Activated CD4-positive, alpha-beta memory T cell treated with anti-CD3 and anti-CD28 coated beads, Interleukin-2, amount 10 ng/mL, durations not matched to agents 7 days and 5 days (primary cell): ENCODE measurements at places on chromosomes 7 and 10. TPM values are rescaled to one million over a fixed set of nuclear protein-coding genes. Genes with fewer than 3 reads are reported as not detected.

- H3K4me1 ChIP-seq, result peaks cover 8% of the 10 kb centered on the region
- DNase-seq, result no peak
- H3K27me3 ChIP-seq, result peaks cover 43% of the 10 kb centered on the region
- H3K36me3 ChIP-seq, result peaks cover 16% of the 10 kb centered on the region
- H3K27ac ChIP-seq, result no peak overlapping the region
These were observed 11.8 kb upstream of the IKZF1 start for GRCh38 chr7:50292763-50293162.

DNA sequence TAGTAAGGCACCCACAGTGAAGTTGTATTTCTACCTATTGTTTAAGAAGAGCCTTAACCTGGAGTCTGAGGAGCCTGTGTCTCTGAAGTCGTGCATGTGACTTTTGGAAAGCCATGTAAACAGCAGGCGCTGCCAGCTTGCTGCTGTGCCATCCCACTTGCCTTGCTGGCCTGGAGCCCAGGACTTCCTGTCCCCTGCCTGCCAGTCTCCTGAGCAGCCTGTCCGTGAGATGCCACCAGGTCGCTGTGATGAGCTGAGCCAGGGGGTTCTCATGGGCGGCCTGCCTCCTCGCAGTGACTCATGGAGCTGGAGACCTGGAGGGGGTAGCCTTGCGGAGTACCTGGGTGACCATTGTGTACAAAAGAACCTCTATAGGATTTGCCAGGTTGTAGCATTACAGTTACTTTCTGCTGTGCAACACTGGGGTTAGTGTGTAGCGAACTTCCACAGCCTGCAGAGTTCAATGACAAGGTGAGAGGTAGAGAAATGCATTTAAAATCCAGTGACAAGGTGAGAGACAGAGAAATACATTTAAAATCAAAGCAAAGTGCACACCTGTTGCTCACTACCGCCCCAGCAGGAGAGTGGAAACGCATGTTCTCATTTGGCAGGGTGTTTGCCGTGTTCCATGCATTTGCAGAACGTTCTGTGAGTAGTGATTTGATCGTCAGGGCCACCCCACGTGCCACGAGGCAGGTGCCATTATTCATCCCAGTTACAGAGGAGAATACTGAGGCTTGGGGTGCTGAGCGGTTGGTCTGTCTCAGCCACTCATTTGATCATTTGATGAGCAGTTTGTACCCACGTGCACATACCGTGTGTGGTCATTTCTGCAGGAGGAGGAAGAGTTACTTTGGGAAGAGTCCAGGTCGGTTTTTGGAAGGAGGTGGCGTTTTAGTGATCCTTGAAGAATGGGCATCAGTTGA is 36.6 kb upstream of the BHLHA15 start:
- H3K27ac ChIP-seq, result no peak overlapping the region
- H3K4me3 ChIP-seq, result no peak overlapping the region
- H3K27me3 ChIP-seq, result no peaks in the 10 kb centered on the region
- H3K36me3 ChIP-seq, result peaks cover 7% of the 10 kb centered on the region
- no peak for DNase-seq
- H3K4me1 ChIP-seq, result no peaks in the 10 kb centered on the region

Gene VTI1A
- total RNA-seq, result 37.3 TPM

DNA sequence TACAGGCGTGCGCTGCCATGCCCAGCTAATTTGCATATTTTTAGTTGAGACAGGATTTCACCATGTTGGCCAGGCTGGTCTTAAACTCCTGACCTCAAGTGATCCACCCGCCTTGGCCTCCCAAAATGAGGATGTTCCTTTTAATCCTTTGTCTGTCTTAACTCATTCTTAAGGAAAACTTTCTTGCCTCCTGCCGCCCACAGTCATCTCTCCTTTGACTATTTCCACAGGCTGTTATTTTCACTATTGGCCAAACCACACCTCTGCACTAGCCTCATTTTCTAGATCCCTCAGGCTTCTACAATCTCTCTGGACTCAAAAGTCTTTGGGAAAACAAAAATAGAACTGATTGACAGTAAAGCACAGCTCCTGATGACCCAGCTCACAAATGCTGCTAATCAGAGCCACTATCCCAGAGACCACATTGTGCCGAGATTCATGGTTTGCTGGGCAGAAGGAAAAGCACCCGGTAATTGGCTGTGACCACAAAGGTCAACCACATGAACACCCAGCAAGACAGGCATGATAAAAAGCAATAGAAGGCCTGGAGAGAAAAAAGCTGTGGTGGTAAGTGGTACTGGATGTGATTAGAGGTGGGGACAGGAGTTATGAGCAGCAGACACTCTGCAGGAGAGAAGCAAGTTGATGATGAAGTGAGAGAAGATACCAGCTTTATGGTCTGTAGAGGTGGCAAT is 44.1 kb upstream of the ZNRF2 start:
- peaks cover 9% of the 10 kb centered on the region for H3K4me1 ChIP-seq
- H3K4me3 ChIP-seq, result no peak overlapping the region
- no peaks in the 10 kb centered on the region for H3K36me3 ChIP-seq
- H3K27me3 ChIP-seq, result peaks cover 3% of the 10 kb centered on the region

Gene NPC1L1
- total RNA-seq, result not detected

- no peaks in the 10 kb centered on the region for H3K4me1 ChIP-seq
- H3K36me3 ChIP-seq, result no peaks in the 10 kb centered on the region
- no peak overlapping the region for H3K27ac ChIP-seq
- H3K4me3 ChIP-seq, result no peak overlapping the region
- peaks cover 8% of the 10 kb centered on the region for H3K27me3 ChIP-seq
- DNase-seq, result no peak
These were observed 34.7 kb downstream of the GRID1 start for GRCh38 chr10:86331861-86332260.

DNA sequence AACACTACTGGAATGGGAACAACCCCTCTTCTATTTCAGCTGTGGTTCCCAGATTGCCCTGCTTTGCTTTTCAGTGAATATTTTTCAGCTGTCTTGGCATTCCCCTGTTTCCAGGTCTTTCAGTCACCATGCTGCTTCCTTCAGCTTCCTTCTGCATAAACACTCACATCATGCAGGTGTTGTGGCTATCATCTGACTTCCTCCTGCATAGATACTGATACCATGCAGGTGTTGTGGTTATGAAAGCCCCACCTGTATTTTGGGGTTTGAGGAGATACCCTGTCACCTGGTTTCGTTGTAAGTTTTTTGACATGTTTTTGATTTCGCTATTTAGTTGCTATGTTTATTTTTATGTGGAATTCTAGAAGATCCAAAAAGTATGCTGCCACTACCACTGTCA is 71.5 kb downstream of the SLC35B4 start:
- no peak overlapping the region for H3K4me3 ChIP-seq
- no peaks in the 10 kb centered on the region for H3K36me3 ChIP-seq
- H3K4me1 ChIP-seq, result no peaks in the 10 kb centered on the region
- H3K27ac ChIP-seq, result no peak overlapping the region
- H3K27me3 ChIP-seq, result peaks cover 5% of the 10 kb centered on the region
- no peak for DNase-seq

Gene TNPO3
- 42.7 TPM for total RNA-seq

DNA sequence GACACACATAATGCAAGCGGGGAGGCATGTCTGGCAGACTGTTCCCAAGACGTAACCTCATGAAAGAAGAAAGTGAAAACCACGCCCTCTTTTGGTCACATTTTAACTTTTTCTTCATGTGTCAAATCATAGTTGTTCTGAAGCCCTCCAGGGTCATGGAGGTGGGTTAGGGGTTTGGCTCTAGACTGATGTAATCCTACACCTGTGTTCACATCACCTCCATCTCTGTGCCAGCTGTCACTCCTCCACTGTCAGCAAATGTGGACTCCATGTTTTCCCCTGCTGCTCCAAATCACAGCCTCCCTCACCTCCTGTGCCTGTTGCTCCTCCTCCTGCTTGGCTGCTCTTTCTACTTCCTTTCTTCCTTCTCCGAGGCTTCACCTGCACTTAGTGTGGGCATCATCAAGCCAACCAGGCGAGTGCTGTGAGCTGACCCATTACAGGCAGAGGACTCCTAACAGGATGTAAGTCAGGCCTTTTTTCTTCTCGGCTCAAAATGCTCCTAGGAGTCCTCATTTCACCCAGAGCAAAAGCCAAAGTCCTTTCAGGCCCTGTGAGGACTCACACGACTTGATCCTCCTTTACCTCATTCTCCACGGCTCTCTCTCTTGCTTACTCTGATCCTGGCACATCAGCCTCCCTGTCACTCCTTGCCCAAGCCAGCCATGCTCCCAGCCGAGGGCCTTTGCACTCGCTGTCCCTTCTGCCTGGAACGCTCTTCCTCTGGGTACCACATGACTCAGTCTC is 66.4 kb upstream of the IFRD1 start:
- peaks cover 15% of the 10 kb centered on the region for H3K27me3 ChIP-seq
- no peaks in the 10 kb centered on the region for H3K36me3 ChIP-seq
- no peak for DNase-seq
- no peak overlapping the region for H3K27ac ChIP-seq
- H3K4me1 ChIP-seq, result no peaks in the 10 kb centered on the region
- H3K4me3 ChIP-seq, result no peak overlapping the region

- DNase-seq, result no peak
- H3K27me3 ChIP-seq, result peaks cover 2% of the 10 kb centered on the region
- peaks cover 11% of the 10 kb centered on the region for H3K4me1 ChIP-seq
- H3K36me3 ChIP-seq, result no peaks in the 10 kb centered on the region
- no peak overlapping the region for H3K4me3 ChIP-seq
- H3K27ac ChIP-seq, result no peak overlapping the region
These were observed 11.9 kb downstream of the CHST3 start for GRCh38 chr10:71975871-71976725.

Gene DTX2
- 28.0 TPM for total RNA-seq

GRCh38 chr7:90677486-90678404 is 81.6 kb downstream of the CDK14 start:
- no peak overlapping the region for H3K27ac ChIP-seq
- H3K36me3 ChIP-seq, result no peaks in the 10 kb centered on the region
- DNase-seq, result no peak

Gene TMEM273
- total RNA-seq, result 98.2 TPM

- DNase-seq, result no peak
- no peak overlapping the region for H3K27ac ChIP-seq
- no peaks in the 10 kb centered on the region for H3K4me1 ChIP-seq
- H3K36me3 ChIP-seq, result no peaks in the 10 kb centered on the region
These were observed 35.3 kb downstream of the CHST3 start for GRCh38 chr10:71999360-72000072.

- H3K4me3 ChIP-seq, result no peak overlapping the region
- no peaks in the 10 kb centered on the region for H3K27me3 ChIP-seq
- peaks cover 13% of the 10 kb centered on the region for H3K4me1 ChIP-seq
- DNase-seq, result no peak
These were observed 92.7 kb downstream of the LANCL2 start for GRCh38 chr7:55457801-55458200.

DNA sequence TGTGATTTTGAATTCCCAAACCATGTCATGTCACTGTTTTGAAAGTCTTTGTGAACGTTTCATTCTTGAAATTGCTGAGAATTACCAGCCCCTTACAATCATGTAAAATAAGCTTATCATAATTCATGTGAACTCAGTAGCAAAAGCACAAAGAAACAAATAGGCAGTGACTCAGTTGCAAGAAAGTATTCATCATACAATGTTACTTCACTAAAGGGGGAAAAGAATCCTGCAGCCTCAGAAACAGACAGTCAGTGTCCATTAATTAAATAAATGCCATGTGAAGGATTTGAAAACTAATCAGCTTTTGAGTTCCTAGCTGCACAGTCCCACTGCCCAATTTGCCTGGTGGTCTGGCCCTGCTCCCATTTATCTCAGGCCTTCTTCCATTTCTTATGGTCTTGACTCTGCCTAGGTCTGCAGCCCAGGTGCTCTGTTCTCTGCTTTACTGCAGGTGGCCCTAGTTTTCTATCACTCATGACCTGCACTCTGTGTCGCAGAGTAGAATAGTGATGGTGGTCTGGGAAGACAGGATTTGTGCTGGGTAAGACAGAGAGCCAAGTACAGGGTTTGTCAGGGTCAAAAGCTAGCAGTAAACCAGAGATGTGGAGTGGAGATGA is 99.7 kb downstream of the PLCE1 start:
- H3K27ac ChIP-seq, result no peak overlapping the region
- H3K36me3 ChIP-seq, result no peaks in the 10 kb centered on the region
- no peak for DNase-seq
- H3K4me1 ChIP-seq, result no peaks in the 10 kb centered on the region

DNA sequence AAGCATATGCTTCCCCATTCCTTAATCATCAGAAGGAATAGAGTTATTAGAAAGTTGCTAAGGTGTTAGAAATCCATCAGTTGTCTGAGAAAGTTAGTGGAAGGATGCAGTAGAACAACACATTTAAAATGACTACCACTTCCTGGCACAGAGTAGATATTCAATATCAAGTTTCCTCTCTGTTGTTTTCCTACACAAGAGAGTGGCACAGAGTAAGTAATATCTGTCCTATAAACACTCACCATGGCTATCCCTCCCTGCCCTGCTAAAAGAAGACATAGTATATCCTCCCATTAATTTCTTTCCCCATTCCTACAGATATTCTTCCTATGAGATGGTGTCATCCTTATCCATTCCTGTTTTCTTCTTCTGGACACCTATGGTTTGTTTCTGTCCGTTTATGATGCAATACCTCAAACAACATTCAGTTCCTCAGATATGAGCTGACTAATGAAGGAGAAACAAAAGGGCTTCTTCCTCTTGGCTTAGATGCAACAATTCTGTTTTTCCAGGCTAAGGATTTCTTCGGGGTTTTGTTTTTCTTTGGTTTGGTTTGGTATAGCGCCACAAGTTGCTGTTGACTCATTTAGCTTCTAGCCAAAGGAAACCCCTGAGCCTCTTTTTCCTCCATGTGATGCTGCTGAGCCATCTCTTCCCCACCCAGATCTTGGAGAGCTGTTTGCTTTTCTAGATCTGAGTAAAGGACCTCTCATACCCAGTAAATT is 32.9 kb upstream of the BPGM start:
- peaks cover 29% of the 10 kb centered on the region for H3K27me3 ChIP-seq
- H3K27ac ChIP-seq, result peak overlapping the region; percentile 26
- H3K4me1 ChIP-seq, result peaks cover 18% of the 10 kb centered on the region
- DNase-seq, result peak; percentile 25
- H3K36me3 ChIP-seq, result peaks cover 7% of the 10 kb centered on the region

Gene CFAP70
- total RNA-seq, result 0.70 TPM

DNA sequence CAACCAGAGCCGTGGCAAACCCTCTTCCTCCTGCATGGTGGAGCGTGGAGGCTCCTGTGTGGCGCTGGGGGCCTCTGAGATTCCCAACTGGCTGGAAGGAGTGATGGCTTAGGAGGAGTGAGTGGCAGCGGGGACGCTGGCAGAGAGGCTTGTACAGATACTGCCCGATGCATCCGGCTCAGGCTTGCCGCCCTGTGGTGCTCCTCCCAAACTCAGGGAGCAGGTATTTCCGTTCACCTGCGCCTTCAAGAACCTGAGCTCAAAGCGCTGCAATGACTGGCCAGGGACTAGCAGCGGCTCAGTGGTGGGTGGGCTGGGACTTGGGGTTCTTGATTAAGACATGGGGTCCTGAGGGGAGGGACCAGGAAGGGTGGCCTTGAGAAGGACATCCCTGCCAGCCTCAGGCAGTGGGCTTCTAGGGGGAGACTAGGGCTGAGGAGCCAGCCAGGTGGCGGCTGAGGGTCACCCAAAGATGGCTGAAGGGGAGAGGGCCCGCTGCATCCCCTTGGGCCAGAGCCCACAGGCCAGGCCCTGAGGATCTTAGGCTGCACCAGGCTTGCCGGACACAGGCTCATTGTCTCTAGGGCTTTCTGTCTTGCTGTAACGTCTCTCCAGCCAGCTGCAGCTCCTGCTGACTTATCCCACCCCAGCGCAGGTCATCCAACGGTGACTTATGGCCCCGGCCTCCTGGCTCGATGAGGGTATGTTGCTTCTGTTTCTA is 3.2 kb downstream of the ZNF775 start:
- H3K27me3 ChIP-seq, result no peaks in the 10 kb centered on the region
- H3K27ac ChIP-seq, result no peak overlapping the region
- H3K4me1 ChIP-seq, result peaks cover 31% of the 10 kb centered on the region
- no peak overlapping the region for H3K4me3 ChIP-seq
- H3K36me3 ChIP-seq, result no peaks in the 10 kb centered on the region
- DNase-seq, result no peak
